ENCODE measurements at places on chromosomes 11 and 22.

DNA sequence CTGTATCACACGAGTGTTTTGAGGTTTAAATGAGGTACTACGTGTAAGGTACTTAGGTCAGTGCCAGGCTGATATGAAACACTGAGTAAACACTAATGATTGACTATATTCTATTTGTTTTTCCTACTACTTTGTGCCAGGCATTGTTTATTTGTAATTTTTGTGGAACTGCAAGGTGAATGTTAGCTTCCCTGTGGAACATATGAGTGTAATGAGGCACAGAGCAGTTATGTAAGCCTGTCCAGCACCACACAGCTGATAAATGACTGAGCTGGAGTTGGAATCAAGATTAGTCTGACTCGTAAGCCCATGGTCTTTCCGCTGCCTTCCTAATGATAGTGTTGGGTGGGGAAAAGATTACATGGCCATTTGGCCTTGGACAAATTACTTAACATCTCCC, 5.9 kb downstream of the SLC37A2 start:
- no peak for DNase-seq

- no peak for DNase-seq
Observed at GRCh38 chr22:42022162-42022847, 23.7 kb downstream of the WBP2NL start.

- no peak for DNase-seq
Observed at GRCh38 chr11:115930886-115931547, 426.8 kb upstream of the CADM1 start.

- DNase-seq: no peak
Observed at GRCh38 chr11:3234846-3235245, 2.6 kb upstream of the MRGPRE start.

DNA sequence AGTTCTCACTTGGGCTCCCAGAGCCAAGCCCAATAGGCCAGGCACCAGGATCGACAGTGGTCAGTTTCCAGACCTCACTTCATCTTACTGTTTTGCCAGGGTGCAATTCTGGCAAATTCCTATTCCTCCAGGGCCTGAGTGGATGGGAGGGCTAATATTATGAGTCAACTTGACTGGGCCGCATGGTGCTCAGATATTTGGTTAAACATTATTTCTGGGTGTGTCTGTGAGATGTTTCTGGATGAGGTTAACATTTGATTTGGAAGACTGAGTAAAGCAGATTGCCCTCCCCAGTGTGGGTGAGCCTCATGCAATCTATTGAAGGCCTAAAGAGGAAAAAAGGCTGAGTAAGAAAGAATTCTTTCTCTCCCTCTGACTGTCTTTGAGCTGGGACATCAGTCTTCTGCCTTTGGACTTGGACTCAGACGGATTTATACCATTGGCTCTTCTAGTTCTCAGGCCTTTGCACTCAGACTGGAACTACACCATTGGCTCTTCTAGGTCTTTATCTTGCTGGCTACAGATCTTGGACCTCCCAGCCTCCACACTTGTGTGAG, 132.9 kb upstream of the ZBED5 start:
- no peak for DNase-seq

GRCh38 chr11:520428-521176, 13.6 kb upstream of the RNH1 start:
- no peak for DNase-seq

DNA sequence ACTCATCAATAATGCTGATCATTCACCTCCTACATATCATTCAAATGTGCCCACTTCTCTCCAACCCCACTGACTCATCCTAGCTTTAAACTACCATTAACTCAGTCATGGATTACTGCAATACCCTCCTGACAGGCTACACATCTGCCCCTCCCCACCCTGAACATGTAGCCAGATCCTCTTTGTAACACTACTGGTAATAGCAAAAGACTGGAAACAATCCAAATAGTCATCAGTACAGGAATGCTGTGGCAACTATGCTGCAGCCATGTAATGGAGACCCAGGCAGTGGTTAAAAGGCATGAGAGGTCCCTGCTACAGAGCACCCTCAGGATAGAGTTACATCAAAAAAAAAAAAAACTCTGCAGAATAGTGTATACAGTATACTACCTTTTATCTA, 16.6 kb downstream of the SLC43A3 start:
- no peak for DNase-seq

- peak; percentile 38 for DNase-seq
Observed at GRCh38 chr11:8699903-8700302, 17.3 kb downstream of the RPL27A start.

- no peak for DNase-seq
Observed at GRCh38 chr11:120102864-120103122, 35.1 kb downstream of the TRIM29 start.

GRCh38 chr11:5227681-5228080, 810 bp upstream of the HBB start:
- no peak for DNase-seq

GRCh38 chr11:96126917-96127595, 203.1 kb upstream of the MTMR2 start:
- no peak for DNase-seq

DNA sequence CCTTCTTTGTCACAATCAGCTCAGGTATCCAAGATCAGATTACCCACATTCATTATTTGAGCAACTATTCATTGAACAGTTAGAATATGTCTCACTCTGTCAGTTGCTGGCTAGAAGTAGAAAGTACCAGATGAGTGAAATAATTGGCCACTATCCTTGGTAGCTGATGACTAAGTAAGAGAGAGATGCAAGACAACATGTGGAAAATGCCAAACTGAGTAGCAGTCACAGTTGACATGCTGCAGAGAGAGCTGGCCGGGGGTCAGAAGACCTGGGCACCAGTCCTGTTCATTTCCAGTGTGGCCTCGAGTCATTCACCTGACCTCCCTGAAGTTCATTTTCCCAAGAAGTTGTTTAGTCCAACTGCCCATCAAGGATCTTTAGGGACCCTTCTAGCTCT, 22.5 kb upstream of the SMIM35 start:
- DNase-seq: no peak

DNA sequence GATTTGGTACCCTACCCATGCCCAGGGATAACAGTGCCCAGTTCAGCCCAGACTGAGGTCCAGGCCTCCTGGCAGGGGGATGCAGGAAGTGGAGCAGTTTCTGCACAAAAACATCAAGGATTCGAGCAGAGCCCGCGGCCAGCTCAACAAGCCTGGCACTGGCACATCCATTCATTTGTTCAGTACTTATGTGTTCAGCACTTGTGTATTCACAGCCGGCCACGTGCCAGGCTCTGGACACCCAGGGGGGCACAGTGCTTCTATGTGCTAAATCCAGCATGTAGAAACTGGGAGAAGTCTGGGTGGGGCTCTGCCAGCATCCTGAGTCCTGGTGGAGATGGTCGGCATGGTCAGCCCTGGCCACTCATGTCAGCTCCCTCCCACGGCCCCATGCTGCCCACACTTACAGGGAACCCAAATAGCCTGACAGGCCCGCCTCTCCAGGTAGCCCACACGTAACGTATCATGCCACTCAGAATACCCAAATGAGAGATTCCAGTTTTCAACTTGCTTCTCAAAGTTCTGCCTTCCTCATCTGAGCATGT, 28.5 kb downstream of the LINC01488 start:
- DNase-seq: no peak

GRCh38 chr22:43150731-43151206, 590 bp upstream of the TSPO start:
- no peak for DNase-seq

DNA sequence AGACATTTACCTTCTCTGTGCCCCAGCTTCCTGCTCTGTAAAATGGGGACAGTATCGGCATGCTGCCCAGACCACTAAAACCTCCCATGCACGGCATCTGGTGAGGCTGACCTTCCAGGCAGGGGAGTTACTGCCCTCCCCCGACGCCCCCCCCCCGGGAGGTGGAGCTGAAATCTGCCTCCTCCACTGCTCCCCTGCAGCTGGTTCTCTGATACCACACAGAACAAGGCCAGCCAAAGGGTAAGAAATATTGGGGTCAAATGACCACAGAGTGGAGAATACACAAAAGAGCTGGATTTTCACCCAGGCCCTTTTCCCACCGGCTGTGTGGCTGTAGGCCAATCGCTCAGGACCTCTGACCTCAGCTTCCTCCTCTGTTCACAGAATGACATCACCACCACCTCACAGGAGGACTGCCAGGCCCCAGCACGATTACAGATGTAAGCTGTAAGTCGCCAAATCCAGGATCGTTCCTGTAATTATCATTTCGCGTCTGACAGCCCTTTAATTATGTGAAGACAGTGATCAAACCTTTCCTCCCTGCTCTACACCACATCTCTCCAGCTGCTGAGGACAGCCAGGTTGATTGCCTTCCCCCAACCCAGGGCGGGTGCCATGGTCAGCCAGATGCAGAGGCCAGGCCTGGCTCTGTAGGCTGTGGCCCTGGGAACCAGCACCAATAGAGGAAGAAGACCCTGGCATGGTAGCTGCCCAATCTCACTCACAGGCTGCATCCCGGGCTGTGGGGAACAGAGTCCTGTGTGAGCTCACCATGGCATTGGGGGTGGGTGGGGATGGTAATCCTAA, 35.7 kb upstream of the KLHL35 start:
- peak; percentile 76 for DNase-seq

- no peak for DNase-seq
Observed at GRCh38 chr22:19478045-19478900, 720 bp downstream of the UFD1 start.

DNA sequence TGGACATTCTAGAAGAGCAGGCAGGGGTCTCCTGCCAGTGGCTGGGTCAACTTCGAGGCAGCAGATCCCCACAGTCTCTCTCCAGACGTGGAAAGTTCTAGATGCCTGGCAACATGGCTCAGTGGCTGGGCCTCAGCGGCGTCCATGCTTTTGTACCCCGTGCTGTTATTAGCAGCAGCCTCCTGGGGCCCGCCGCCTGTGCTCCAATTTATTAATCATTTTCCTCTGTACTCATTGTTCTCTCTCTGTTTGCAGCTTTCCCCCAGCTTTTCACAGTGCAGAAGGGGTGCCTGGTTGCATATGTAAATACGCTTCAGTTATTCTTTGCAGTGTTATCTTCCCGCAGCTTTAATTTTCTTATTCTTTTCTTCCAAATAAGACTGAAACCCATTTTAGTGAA, 515.1 kb downstream of the TBC1D22A start:
- DNase-seq: no peak

DNA sequence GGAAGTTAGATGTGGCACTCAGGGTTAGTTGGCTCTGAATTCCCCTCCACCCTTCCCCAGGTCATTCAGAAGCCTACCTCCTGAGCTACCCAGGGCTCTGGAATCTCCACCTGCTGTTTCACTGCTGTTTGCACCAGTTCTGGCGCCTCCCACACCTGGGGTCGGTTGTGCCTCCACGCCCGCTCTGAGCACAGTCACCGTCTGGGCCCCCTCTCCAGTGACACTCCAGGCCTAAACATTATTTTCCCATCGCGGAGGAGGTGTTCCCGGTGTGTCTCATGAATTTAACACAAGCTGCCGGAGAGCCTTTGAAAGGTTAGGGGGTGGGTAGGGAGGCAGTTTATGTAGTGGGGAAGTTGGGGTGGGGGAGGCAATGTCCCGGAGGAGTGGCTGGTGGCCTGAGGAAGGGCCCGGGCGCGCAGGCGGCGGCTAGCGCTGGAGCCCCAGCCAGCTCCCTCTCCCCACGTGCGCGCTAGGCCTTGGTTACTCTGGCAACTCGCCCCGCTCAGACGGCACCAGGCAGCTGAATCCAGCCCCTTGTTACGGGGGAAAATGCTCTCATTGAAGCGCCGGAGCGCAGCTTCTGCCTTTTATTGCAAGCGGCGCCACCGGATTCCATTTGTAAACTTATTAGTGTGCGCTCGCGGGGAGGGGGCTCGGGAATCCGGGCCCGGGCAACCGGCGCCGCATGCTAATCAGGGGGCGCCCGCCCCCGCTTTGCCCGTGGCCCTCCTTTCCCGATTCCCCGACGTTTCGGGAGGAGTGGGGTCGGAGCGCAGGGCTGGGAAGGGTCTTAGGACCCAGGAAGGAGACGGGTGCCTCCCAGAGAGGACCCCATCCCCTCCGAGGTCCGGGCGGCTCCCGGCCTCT, 52.4 kb downstream of the GRIK4 start:
- no peak for DNase-seq

GRCh38 chr11:36155770-36156160, 133.5 kb downstream of the COMMD9 start:
- no peak for DNase-seq

- DNase-seq: peak; percentile 64
Observed at GRCh38 chr11:86577644-86578636, 94.5 kb downstream of the ME3 start.

DNA sequence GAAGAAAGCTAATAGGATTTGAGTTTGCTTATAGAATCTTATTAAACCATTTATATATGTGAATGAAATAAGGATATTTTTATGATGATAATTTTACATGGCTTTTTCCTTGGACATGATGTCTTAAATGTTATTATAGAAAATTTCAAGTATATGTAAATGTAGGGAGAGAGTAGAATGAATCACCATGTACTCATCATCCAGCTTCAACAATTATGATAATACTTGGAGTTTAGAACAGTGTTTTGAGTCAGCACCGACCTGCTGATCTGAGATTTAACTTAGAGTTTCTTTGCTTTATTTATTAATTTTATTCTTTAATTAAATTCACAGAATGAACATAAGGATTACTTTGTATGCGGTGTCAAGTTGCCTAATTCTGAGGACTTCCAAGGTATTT, 193.5 kb downstream of the UVRAG start:
- DNase-seq: no peak

GRCh38 chr11:13280092-13280722, 2.6 kb downstream of the BMAL1 start:
- no peak for DNase-seq

DNA sequence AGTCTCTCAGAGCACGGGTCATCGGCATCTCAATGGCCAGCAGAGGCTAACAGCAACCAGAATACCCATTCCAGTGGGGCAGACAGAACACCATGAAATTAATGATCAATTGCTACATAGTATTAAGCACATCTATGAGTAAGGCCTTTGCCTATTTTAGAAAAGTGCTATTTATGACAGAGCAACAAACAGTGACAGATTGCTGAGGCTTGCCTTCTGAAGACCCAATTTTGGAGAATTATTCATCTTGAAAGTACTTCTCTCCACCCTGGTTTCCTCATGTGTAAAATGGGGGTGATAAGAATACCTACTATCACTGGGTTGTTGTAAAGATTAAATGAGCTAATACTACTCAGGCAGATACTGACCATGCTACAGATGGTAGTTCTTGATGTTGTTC, 232.7 kb downstream of the TENM4 start:
- no peak for DNase-seq

GRCh38 chr11:2089536-2090165, 49.5 kb downstream of the IGF2 start:
- DNase-seq: no peak

GRCh38 chr11:45399166-45399565, 113.0 kb upstream of the SYT13 start:
- DNase-seq: no peak

- DNase-seq: peak; percentile 65
Observed at GRCh38 chr11:94926698-94927237, 46.6 kb downstream of the CWC15 start.

Data from tibial nerve (tissue), 4 donors.